Stimulated activated CD8-positive, alpha-beta memory T cell treated with anti-CD3 and anti-CD28 coated beads, Interleukin-7, amount 100 ng/mL, for 1 hour (primary cell): ENCODE measurements at places on chromosomes 4 and X.

DNA sequence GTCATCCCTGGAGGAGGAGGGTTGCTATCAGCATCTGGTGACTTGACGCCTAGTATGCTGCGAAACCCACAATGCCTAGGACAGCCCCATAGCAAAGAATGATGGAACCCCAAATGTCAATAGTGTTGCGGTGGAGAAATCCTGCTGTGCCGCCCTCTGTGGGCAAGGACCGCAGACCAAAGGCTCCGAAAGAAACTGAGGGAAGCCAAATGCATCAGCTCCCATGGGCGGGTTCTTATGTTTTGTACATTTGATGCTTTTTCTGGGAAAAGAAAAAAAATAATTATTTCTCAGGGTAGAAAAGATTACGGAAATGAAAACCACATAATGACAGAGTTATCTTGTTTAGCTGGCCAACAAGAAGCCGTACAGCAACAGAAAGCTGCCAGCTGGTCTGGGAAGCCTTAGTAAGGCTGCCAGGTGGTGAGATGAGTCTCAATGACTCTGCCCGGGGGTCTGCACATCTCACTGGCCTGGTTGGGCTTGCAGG lies 95.0 kb upstream of the TBL1X start:
- no peak for DNase-seq

- DNase-seq, result no peak
These were observed 188.2 kb upstream of the NRK start for GRCh38 chrX:105634180-105634579.

GRCh38 chrX:152600853-152601633 lies 36.7 kb upstream of the GABRQ start:
- DNase-seq, result no peak

DNA sequence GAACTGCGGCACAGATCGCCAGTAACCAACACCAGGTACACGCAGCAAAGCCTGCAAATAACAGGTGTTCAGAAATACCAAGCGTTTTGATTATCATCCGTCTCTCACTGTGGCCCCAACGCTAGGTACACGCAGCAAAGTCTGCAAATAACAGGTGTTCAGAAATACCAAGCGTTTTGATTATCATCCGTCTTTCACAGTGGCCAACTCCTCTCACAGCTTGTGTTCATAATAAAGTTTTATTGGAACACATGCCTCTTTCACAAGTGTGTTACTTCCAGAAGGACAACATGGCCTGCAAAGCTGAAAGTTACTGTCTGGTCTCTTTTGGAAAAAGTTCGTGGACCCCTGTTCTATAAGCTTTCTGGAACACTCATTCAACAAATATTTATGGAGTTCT lies 153.1 kb downstream of the AFAP1 start:
- no peak for DNase-seq

GRCh38 chrX:74788545-74789086 lies 136.6 kb downstream of the NEXMIF start:
- no peak for DNase-seq
